Fibroblast of the conjunctiva (primary cell): ENCODE measurements at places on chromosomes 11 and 22.

- DNase-seq: no peak
Observed at GRCh38 chr11:89536926-89537325, 45.8 kb upstream of the NOX4 start.

DNA sequence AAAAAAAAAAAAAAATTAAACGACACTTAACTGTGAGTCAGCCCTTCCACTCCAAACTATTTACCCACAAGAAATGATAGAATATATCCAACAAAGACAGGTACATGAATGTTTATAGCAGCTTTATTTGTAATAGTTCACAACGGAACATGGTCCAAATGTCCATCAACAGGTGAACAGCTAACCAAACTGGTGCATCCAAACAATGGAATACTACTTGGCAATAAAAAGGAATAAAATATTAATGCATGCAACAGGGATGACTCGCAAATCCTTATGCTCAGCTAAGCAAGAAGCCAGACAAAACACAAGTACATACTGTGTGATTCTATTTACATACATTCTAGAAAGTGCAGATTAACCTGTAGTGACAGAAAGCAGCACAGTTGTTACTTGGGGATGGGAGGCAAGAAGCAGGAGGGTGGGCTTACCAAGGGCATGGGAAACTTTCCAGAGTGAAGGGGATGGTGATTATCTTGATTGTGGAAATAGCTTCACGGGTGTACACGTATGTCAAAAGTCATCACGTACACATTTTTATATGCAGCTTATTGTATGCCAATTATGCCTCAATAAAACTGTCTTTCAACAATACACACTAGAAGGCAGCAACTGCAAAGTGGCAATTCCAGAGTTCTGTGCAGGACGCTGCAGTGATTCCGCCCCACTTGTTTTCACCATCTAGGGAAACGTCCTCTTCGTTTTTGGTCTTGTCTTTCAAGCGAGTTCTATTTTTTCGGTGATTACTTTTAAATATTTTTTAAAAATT is 6.7 kb upstream of the SF1 start:
- no peak for DNase-seq

- DNase-seq: no peak
Observed at GRCh38 chr22:34502821-34503220, 563.1 kb upstream of the ISX start.

DNA sequence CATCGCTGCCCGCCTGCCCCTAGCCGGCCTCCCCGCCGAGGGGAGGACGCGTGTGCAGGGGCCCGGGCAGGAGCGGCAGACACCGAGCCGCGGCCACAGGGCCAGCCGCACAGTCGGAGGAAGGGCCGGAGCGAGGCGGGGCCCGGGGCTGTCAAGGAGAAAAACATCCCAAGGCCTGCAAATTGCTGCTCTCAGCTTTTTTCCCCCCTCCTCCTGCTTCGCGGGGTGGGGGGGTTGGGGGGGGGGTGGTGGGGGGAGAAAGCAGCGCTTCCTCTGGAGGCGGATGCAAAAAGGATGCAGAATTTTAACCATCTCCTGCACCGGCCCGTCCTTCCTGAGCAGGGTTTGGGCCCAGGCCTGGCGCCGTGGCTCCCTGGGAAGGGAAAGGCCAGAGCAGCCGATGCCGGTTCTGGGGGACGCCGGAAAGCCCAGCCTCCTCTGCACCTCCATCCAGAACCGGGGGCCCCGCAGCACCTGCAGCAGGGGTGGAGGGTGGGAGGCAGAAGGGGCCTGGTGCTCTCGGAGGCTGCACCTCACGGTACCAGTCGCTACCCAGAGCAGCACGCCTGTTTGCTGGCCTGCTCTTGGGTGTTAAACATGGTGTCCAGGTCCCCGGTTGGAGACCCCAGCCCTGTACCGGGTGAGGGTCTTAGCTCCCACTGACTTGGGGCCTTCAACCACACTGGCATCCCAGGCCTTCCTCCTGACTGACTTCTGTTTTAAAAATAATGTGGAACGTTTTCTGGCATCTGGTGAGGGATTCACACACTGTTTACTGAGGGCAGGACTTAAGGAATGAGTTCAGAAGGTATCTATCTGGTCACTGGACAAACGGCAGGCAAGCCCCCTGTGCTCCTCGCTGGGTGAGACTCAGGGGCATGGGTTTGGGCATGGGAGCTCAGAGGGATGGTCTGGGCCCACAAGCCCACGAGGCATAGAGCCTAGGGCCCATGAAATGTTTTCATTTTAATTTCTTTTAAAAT is 77.4 kb upstream of the WNT7B start:
- DNase-seq: peak; percentile 60

DNA sequence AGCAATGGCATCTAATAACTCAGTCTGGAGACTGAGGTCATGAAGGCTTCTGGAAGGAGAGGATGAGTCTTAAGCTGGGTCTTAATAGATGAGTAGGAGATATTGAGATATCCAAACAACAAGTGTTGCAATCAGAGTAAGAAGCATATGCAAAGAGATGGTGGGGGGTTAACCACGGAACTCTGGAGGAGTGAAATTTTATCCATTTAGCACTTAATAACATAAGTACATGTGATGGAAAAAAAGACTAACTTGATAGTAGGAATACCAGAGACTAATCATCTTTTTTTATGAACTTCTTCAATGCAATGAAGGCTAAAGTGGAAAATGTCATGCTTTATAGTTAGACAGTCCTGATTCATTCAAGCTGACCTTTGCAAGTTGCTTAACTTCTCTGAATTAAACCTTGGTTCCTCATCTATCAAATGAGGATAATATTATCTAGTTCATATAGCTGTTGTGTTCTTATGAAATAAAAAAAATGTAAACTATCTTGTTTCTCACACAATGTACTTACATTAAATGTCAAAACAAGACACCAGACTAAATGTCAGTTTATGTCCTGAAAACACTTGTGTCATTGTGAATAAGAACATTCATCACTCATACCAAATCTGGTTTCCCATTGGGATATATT is 403.1 kb upstream of the CCDC90B start:
- DNase-seq: no peak

DNA sequence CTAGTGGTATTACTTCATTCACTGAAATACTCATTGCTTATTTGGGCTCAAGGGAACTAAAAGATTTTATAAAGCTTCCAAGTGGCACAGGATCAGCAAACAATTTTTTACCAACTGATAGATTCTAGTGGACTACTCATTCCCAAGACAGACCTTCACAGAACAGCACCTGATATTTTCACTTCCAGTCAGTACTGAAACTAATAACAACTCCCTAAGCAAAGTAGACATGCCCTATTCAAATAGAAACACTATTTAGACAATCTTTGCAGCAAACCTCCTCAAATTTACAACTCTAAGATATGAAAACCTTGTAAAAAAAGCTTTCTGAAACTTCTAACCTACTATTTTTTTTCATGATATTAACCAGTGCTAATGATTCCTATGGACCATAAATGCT is 2345.8 kb downstream of the LRRC4C start:
- DNase-seq: no peak

GRCh38 chr11:15972838-15973237 is 383.5 kb downstream of the SOX6 start:
- DNase-seq: no peak

- DNase-seq: peak; percentile 5
Observed at GRCh38 chr11:84855508-84856245, 771.5 kb downstream of the DLG2 start.

DNA sequence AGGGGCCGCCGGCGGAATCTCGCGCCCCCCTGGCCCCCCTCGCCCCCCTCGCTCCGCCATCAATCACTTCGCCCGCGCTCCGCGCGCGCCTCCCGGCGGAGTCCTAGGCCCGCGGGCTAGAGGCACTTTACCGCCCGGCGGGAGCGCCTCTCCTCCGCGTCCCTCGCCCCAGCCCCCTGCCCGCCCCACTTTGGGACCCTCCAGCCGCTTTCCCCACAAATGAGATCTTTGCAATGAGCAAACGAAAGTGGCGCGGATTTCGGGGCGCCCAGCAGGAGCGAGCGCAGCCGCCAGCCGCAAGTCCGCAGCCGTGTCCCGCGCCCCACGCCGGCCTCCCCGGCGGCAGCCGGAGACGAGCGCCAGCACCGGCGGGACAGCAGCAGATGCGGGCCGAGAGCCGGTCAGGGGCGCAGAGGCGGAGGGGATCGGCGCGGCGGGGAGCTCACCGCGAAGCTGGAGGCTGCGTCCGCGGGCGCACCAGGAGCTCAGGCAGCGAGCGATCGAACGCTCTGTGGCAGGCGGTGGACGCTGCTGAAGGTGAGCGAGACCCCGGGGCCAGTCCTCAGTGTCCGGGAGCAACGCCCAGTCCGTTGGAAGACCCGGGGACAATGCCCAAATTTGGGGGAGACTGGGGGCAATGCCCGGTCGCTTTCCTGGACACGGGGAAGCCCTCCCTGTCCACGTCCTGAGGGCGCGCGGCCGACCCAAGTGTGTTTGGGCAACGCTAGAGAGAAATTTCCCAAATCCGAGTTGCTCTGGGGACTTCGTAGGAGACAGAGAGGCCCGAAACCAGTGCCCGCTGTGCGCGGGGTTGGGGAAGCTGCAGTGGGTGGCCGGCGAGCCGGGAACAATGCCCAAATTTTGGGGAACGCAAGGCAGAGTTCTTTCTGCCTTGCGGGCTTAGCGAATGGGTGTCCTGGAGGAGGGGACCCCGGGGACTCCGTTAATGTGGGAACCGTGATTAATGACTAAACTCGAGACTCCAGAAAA is 1.5 kb upstream of the IGF2 start:
- DNase-seq: no peak

GRCh38 chr22:19909350-19910179 is 32.0 kb upstream of the COMT start:
- DNase-seq: peak; percentile 61

DNA sequence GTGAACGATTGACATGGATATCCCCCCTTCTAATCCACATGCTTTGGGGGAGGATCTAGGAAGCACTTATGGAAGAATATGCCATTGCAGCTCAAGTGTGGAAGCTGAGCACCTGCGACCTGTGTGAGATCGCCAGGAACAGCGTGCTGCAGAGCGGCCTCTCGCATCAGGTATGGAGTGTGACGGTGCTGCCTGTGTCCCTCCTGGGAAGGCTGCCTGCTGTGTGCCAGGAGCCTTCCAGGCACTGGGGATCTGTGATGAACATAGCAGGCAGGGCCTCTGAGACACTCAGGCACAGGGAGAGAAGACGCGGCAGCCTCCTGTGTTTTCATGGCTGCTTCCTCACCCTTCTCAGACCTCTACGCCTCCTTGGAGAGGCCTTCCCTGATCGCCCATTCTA is 36.5 kb downstream of the RNF141 start:
- no peak for DNase-seq

GRCh38 chr22:30241576-30242371 is 4.8 kb downstream of the LIF start:
- no peak for DNase-seq
